RKO (cell line): ENCODE measurements at places on chromosomes 6 and 20.

DNA sequence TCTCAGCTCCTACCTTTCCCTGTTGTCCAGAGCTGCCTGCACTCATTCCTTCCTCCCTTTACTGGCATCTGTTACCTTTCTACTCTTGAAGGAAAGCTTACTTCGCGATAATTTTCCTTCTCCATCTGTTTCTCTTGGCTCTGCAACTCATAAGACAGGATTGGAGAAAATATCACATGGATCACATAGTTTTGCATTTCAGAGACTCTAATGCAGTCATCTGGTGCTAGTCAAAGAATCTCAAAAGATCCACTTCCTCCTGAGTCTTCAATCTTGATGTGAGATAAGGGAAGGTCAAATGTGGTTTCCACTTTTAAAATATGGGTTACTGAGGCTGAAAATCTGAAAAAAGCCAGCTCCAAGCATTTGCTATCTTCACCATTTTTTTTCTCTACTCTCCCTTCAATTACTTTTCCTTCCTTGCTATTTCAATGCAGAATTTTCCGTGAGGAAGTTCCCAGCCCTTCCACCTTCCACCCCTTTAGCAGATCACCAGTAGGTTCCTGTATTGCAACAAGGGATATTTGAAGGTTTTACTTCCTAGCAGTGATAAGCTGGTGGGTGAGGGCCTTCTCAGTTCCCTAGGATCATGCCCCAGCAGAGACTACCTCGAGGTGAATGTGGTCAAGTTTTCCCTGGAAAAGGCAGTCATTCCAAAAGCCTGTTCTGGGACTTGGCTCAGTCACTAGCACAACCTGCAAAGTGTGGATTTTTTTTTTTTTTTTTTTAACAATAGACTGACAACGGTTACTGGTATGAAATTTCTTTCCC lies 62.8 kb upstream of the LRRC1 start:
- DNase-seq, result no peak

DNA sequence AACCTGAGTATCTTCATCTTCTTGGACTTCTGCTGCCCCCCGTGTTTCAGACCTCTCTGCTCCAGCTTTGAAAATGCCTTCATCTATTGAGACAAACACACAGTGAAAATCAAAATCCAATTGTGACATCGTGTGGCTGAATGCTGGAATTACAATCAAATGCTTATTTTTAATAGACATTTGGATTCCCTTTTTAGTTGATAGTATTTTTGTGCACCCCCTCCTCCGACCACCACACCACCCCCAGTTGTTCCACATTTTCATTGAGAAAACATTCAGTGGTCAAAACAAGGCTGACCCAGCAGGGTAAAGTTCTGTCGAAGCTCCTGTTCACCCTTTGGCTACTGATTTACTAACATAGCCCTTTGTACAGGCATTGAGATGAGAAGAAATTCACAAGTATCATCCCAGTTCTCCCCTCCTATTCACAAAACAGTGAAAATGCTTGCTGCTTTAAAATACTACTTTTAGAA lies 79.0 kb downstream of the NRSN1 start:
- peak; percentile 62 for DNase-seq

GRCh38 chr6:166341977-166342348 lies 382 bp downstream of the SFT2D1 start:
- DNase-seq, result peak; percentile 24

- DNase-seq, result peak; percentile 90
These were observed 20.1 kb upstream of the FAM83C start for GRCh38 chr20:35312318-35312717.

GRCh38 chr20:44901974-44902373 lies 7.9 kb upstream of the PABPC1L start:
- DNase-seq, result peak; percentile 60

- DNase-seq, result peak; percentile 28
These were observed 32.6 kb downstream of the BMP6 start for GRCh38 chr6:7758456-7758855.

DNA sequence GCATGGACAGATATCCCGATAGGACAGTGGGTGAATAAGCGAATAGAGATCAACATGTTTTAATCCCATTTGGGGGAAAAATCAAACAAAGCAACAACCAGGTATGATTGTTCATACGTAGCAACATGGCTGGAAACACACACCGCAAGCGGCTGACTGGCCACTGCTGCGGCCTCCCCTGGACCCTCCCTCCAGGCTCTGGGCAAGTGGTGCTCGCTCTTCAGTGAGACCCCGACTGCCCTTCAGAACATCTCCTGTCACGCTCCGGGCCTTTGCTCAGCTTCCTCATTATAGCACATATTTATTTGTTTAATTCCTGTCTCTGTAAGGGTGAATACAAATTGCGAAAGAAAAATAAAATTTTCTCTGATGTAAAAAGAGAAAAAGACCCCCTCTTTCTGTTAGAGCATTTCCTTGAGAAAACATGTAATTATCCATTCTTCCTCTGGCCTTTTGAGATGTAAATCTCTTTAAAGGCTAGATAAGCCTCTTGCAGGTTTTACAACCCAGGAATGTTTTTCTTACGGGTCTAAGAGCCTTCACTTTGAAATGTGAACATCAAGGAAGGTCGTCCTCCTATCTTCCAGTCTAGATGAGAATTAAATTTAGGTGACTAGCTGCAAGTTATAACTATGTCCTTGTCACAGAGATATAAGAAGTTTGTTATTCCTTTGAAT lies 11.0 kb upstream of the FAM210B start:
- no peak for DNase-seq

GRCh38 chr6:111256646-111257045 lies 169.3 kb downstream of the SLC16A10 start:
- DNase-seq, result no peak

GRCh38 chr6:35776364-35777215 lies at the start of gene CLPSL2:
Gene CLPSL2 (plus strand): TSS chr6:35776598. CDS start chr6:35776619, 21 bp downstream.
- no peak for DNase-seq

DNA sequence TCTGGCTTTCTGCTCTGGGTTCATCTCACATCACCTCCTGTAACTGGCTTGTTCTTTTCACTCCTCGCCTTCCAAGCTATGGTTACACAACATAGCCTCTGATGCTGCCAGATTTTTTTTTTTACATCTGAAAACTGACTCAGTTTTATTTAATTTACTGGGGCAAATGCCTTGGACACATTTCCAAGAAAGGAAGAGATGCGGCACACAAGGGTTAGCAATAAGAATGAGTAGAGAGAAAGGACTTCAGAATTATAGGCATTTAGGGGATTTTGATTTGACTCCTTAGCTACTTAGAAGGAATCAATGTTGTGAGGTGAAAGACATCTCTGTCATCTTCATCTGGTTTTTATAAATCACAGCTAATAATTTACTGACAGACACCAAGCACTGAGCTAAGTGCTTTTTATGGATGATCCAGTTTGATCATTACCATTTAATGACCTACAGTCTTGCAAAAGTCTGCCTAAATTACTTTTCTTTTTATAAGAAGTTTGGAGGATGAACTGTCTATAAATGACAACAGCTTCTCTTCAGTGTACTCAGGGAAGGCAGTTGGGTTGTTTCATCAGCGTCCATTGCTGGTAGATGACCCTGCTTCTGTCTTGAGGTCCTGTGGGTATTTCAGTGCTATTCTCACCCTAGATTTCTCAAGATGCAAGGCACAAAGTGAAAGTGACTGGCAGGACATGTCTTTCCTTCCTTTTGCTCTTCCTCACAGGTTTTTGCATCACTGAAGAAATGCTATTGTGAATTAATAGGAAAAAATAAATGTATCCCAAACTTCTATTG lies 31.1 kb downstream of the LAMA4 start:
- DNase-seq, result no peak

- DNase-seq, result no peak
These were observed 166.4 kb downstream of the NFATC2 start for GRCh38 chr20:51376111-51376510.

- peak; percentile 55 for DNase-seq
These were observed 772 bp downstream of the SESN1 start for GRCh38 chr6:109093732-109094415.

- DNase-seq, result no peak
These were observed 52.4 kb upstream of the SPDEF start for GRCh38 chr6:34608321-34609091.

DNA sequence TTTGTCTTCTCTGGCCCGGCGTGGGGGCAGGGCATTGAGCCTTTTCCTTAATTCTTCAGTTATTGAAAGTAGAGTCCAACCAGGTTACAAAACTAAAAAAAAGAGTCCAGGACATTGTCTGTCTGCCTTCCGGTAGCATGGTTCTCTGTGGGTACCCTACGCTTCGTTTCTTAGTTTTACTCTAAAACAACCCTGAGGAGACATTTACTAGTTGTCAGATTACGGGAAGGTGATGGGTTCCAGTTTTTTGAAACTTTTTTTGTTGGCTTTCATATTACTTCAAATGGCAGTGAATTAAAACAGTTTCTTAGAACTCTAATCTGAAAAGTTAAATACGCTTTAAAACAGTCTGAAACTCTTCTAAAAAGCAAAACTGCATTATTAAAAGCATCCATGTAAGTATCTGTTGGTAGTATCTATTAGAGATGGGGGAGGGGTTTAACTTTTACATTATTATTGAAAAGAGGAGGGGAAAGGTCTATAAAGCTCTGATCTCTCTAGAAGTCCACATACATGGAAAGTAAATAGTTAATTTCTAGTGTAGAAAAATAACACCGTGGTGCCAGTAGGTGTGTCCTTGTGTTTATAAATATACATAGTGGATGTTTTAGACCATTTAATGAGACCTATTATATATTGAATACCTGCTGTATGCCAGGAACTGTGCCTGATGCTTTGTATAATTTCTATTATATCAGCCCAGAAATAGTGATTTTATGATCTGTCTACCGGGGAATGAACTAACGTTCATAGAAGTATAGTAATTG lies 2.2 kb downstream of the BICRAL start:
- peak; percentile 45 for DNase-seq

DNA sequence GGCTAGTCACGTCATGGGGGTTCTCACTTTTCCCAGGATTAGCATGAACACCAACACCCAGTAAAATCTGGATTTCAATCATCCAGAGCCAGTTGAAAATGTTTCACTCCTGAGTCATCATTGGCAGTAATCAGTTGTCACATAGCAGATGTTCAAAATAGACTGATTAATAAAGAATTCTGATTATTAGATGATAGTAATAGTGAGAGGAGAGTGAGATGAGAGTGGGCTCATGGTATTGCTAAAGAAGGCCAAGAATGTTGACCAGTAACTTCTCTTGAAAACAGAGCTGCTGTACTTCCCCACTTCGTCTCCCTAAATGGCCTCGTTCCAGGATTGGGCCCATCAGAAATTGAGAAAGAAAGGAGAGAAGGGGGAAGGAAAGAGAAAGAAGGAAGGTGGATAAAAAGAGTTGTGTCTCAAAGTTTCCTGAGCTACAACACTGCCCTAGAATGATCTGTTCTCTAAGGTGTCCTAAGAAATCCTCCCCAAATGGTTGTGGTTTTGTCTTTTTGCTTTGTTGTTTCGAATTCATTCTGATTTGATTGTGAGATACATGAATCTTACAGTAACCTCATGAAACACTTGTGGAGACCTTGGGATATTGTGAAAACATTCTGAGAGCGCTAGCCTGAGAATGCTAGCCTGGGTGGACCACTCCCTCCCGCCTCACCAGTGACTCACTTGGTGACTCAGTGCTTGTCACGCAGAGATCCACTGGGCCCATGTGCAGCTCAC lies 502.2 kb upstream of the JARID2 start:
- DNase-seq, result peak; percentile 74
